ENCODE measurements at places on chromosomes 1 and 21. TPM values are rescaled to one million over a fixed set of nuclear protein-coding genes. Genes with fewer than 3 reads are reported as not detected.

The S100A3 gene
- 0.61 TPM for total RNA-seq

The ACTN2 gene
- not detected for total RNA-seq

The SNIP1 gene
- 14.6 TPM for total RNA-seq

The RGS13 gene
- total RNA-seq: not detected

The NR0B2 gene
- total RNA-seq: not detected

The B3GALT2 gene
- total RNA-seq: not detected

The CRB1 gene
- not detected for total RNA-seq

The SNX27 gene
- 47.2 TPM for total RNA-seq

DNA sequence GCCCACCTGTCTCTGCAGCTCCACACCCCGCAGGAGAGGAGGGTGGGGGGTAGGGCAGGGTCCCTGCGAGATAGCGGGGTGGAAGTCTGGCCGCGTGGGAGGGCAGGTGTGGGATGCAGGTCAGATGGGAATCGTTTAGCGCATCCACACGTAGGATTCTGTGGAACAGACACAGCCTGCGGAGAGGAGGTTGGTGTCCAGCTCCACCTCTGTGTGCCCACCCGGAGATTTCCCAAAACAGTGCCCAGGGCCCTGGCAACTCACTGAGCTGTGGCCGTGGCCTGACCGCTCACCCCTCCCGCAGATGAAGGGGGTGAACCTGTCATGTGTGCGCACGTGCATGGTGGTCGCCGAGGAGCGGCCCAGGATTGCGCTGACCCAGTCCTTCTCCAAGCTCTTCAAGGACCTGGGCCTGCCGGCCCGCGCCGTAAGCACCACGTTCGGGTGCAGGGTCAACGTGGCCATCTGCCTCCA lies 46.9 kb downstream of the S100B start:
- DNase-seq: no peak

DNA sequence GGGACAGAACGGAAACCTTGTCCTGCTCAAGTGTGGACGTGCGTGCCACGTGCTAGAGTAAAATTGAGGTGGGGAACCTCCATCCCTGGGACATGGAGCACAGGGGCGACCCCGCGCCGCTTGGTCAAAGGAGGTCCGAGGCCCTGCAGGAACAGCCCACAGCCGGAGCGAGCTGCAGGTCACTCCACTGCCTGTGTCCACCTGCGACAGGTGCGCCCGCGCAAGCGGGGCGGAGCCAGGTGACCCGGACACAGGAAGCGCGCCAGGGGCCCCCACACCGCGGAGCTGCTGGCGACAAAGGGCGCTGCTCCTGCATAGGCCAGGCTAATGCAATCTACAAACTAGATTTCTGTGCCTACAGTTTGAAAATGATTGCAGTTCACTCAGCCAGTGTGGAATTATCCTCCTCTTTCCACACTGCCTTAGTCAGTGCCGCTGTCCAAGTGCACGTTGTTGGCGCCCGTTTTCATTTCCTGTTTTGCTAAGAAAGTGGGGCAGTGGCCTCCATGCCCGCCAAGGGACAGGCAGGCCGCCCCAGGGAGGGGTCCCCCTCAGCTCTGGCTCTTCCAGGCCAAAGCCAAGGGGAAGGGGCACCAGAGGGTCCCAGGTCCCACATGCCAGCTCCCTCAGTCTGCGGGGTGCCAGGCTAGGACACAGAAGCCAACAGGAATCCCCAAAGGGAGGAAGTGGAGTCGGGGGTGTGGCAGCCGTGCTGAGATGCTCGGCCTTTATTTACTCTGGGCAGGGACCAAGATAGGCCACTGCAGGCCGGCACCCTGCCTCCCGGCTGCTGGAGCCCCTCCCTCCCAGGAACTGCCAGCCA lies 4.3 kb upstream of the NADK start:
- peak; percentile 39 for DNase-seq

DNA sequence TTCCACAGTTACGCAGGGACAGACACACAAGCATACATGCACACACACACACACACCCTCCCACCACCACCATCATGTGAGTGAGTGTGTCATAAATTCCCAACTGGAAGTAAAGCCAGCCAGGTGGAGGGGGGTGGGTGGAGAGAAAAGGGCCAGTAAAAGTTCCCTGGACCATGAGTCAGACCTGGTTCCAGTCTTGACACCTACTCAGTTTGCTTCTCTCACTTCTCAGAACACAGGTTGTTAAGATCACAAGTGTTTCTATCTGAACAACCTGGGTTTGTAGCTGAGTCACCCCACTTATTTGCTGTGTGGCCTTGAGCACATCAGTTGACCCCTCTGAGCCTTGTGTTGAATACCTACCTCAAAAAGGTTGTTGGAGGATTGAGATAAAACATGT lies 9.6 kb downstream of the EPHA10 start:
- no peak for DNase-seq

DNA sequence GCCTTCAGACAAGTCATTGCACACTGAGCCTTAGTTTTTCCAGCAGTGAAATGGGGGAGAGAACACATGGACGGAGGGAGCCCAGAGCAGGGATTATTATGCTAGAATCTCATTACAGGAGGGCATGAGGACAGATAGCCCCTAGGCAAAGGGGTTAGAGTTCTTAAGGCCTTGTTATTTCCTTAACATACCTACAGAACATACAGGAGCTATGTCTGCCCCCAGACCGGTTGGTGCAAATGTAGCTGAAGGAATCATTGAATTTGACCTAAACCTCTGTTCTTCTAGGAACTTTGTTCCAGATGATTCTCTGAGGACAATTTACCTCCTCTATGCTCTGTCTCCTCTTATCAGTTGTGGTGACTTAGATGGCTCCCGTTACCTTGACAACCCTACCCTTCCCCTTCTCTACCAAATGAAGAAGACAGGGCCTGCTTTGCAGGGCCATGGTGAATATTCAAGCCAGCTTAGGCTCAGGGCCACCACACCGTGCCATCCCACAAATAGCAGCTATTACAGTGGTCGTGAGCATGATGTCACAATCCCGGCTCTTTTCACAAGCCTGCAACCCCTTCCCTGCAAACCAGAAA lies 156.9 kb downstream of the IGSF21 start:
- no peak for DNase-seq

GRCh38 chr1:231584921-231585320 lies 41.7 kb upstream of the DISC1 start:
- DNase-seq: no peak

GRCh38 chr1:159941591-159942560 lies 3.5 kb downstream of the IGSF9 start:
- no peak for DNase-seq

GRCh38 chr1:39632682-39633417 lies 6.6 kb downstream of the HEYL start:
- DNase-seq: no peak

DNA sequence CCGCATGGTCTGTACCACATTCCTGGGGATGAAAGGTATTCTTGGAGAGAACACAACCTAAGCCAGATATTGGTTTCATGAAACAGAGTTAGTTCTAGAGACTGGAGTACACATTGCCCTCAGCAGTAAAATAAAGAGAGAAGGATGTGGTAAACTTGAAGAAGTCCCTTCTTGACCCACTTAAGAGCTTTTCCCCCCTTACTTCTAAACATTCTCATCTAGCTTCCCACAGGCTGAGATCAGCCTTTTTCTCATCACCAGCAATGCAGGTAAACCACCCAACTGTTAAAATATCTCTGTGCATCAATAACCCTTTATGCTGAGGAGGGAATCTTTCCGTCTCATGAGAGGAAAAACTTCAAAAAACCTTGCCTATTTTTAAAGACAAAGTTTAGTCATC lies 62.6 kb downstream of the SUSD4 start:
- DNase-seq: no peak

DNA sequence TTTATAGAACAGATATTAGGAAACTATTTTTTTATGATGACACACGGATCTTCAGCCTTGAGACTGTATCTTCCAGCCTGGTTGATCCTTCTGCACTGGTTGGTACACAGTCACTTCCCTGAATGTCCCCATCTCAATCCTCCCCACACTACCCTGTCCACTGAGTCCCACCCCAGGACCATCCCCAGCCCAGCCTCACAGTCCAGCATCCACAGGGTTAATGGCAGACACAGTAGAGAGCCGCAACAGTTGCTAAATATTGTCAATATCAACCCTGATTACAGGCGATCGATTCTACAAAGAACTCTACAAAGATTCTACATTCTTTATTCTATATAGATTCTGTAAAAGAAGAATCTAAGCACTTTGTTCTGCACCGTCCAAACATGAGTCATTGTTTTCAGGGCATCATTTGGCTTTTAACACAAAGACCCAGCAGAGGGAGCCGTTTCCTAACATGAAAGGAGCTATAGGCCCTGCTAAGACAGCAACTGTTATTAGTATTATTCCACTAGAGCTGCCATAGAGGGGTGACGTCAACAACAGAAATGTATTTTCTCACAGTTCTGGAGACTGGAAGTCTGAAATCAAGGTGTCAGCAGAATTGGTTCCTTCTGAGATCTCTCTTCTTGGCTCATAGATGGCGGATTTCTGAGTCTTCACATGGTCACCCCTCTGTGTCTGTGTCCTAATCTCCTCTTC lies 30.1 kb upstream of the IFNAR2 start:
- peak; percentile 81 for DNase-seq

- DNase-seq: no peak
Observed at GRCh38 chr1:239558559-239558958, 172.2 kb downstream of the CHRM3 start.

- DNase-seq: no peak
Observed at GRCh38 chr1:21616372-21616771, 52.8 kb downstream of the RAP1GAP start.

- peak; percentile 65 for DNase-seq
Observed at GRCh38 chr1:50308878-50309277, 114.4 kb downstream of the DMRTA2 start.

DNA sequence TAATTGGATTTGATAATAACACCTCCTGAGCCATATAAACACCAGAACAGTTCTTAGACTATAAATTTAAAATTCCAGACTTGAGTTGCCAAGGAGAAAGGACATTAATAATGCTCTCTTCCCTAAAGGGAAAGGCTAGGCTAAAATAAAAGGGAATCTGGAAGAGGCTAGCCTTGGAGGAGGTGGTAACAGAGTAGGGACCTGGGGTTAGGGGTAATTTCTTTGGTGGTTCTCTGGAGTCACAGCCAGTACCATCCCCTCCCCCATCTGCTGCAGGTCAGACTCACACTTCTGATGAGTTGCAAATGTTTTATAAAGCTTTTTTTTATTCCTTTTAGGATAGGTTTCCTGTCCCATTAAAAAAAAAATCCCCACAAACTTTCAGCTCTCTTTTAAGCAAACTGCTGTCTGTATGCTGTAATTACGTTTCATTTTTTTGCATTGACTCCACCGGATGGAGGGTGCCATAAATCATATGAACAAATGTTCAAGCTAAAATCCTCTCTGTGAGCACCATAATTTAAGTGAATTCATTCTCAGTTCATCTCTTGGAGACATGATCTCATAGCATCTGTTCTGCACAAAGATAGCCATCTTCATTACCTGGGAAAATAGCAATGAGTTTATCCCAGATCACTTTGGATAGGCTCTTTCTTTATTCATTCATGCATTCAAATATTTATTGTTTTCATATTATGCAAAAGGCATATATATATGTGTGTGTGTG lies 379.6 kb downstream of the TTLL7 start:
- no peak for DNase-seq

DNA sequence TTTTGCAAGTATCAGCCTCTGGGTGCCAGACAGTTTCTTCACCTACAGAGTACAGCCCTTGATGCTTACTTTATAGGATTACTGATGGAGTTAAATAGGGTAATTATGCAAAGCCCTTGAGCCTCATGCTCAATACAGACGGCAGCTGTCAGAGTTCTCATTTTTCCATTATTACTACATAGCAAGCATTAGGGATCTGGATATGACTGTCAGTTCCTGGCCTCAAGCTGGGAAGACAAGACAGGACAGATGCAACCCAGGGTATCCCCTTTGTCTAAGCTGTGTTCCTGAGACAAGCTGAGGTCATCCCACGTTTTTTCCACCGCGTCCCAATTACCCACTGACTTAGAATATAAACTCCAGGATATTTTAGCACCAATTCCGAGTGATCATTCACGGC lies 94.4 kb downstream of the SLC35F3 start:
- no peak for DNase-seq

DNA sequence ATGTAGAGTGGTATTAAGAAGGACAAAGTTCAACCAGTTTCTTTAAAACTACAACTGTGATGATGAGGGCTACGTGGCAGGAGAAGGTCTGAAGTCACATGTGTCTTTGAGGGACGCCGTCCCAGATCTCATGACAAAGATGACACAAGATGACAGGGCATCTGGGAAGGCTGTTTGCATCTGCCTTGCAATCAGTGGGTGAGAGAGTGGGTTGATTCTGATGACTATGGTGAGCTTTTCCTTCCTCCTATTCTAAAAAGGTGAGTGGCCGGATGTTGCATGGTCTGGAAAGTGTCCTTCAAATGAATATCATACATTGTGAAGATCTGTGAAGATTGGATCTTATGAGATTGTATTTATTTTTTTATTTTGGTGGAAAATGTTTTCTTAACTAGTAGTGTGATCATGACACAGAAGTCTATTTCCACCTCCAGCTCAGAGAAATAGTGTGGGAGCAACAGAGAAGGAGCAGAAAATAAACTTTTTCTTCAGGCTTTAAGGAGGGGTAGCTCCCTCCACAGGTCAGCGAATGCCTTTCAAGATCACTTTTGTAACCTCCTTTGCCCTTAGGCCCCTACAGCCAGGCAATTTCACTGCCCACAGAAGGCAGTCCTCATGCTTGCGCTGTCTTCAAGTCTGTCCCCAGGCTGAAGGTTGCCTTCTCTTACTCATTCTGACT lies 76.0 kb upstream of the ATF3 start:
- DNase-seq: no peak

DNA sequence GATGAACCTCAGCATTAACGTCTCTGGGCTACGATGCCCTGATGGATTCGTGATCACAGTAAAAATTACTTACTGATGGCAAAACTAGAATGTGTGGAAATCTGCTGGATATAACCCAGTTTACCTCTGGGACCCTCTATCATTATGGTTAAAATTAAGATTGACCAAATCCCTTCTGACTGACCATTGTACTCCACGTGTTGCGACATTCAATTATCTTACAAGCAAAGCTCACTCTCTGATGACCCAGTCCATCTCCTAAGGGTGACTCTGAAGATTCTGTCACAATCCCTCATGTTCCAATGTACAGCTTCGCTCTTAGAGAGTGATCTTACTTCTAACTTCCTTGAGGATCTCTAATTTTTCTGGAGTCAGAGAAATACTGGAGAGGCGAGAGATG lies 288.5 kb upstream of the RUNX1 start:
- no peak for DNase-seq

DNA sequence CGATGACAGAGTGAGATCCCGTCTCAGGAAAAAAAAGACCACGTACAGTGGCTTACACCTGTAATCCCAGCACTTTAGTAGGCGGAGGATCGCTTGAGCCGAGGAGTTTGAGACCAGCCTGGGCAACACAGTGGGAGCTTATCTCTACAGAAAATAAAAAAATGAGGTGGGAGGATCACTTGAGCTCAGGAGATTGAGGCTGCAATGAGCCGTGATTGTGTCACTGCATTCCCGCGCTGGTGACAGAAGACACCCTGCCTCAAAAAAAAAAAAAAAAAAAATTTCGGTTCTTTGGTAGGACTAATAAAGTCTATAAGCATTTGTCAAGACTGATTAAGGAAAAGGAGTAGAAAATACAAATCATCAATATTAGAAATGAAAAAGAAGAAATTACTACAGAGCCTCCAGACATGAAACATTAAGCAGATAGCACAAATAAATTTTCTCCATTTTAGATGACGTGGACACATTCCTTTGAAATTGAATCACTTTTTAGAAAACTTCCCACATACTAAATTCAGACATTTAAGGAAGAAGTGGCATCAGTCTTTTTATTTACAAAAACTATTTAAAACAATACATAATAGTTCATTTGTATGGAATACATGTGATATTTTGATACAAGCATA lies 30.4 kb downstream of the MORC3 start:
- DNase-seq: no peak

GRCh38 chr1:47213230-47213963 lies 18.6 kb downstream of the TAL1 start:
- no peak for DNase-seq
